ENCODE measurements at places on chromosomes 5 and 9.

DNA sequence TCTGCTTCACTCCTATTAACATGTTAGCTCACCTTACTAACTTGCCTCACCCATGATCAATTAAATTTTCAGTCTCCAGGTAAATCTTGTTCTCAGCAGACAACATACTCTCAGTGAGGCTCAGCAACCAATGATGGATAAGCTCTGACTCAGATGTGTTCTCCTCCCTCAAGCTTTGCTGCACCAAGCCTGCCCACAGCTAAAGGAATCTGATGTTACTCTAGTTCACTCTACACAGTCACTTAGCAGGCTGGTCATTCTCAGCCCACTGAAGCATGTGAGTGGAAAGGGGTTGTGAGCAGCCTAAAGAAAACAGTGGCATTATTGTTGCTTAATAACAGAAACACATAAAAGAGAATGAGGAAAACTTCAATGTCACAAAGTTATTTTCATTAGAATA, 37.3 kb upstream of the CTNND2 start:
- DNase-seq, result no peak

DNA sequence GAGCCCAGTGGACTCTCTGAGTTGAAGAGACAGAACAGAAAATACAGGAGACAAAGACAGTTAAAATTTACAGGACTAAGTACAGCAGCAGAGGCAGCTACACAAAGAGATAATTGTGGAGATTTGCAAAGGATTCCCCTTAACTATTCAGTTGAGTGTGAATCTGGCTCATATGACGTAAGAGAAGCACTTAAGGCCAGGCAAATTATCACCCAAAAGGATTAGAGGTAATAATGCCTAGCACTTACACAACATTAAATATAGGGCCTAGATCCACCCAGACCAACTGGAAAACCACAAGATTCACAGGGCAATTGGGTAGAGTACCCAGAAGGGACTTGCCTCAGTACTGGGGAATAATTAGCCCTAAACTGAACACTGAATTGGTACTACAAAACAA, 41.3 kb downstream of the ADAMTS6 start:
- DNase-seq, result no peak

DNA sequence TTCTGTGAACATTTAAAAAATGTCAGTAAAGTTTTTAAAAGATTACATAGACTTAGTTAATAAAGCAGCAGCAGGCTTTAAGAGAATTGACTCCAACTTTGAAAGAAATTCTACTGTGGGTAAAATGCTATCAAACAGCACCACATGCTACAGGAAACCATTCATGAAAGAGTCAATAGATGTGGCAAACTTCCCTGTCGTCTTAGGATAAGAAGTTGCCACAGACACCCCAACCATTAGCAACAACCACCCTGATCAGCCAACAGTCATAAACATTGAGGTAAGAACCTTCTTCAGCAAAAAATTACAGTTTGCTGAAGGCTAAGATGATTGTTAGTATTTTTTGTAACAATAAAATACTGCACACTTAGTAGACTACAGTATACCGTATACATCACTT, 278.2 kb downstream of the CSNK1G3 start:
- DNase-seq, result no peak

DNA sequence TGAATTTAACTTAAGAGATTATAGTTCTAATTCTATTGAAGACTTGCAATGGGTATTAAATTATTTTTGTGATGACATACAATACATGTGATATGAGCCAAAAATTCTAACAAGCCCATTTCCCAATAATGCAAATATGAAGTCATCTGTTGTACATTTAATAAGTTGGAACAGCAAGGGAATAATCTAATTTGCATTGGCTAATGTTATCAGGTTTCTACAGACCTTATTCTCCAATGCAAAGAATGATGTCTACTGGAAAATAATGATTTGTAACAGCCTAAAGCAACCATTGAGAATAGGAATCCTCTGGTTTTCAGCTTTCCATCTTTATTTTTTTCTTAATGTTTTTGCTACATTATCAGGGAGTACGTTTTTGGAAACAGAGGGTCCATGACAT, 89.1 kb upstream of the MINAR2 start:
- DNase-seq, result no peak

- no peak for DNase-seq
Observed at GRCh38 chr5:76162335-76162734, 79.2 kb downstream of the SV2C start.

GRCh38 chr9:127492616-127493015, 41.3 kb downstream of the LRSAM1 start:
- DNase-seq, result no peak

GRCh38 chr5:19240170-19240569, 747.8 kb downstream of the CDH18 start:
- DNase-seq, result peak; percentile 42

- no peak for DNase-seq
Observed at GRCh38 chr5:168187614-168188013, 103.8 kb upstream of the WWC1 start.

GRCh38 chr5:83472213-83472507, 616 bp downstream of the VCAN start:
- DNase-seq, result no peak

- no peak for DNase-seq
Observed at GRCh38 chr5:5158472-5158895, 18.4 kb downstream of the ADAMTS16 start.

DNA sequence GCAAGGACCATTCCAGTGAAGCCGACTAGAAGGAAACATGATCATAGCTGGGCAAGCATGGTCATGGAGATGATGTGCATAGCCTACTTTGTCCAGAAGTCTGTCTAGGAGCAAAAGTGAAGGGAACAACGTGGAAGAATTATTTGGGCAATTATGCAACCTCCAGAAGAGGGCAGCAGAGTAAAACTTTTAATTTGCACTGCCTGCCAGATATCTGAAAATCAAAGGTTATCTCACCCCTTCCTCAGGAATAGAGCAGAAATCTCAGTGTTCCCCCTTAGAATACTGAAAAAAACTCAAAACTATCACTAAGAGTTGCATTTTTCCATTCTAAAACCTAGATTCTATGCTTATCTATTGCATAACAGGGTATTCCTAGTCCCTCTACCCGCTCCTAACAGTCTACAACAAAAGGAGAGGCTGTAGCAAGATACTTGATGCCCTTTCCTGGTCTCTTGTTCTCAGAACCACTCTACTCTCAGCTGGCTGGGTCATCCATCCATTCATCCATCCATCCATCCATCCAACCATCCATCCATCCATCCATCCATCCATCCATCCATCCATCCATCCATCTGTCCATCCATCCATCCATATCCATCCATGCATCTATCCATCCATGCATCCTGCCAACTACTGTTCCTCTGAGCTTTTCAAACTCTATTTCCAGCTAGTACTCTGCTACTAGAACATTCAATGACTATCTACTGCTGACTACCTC, 8.4 kb upstream of the SETD9 start:
- no peak for DNase-seq

DNA sequence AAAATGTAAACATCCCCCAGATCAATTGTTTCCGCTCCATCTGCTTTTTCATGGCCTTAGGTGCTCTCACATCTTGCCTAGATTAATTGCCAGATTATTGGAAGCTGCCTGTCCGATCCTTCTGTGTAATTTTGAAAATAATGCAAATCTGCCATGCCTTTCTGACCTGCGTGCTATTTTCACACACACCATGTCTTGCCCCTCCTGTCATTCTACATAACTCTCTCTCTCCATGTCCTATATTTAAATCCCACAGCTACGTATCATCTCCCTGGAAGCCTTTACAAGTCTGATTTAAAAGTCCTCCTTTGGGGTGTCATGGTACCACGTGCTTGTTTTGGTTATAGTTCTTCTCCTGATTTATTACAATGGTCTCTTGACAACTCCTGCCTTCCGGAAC, 247.6 kb upstream of the ELAVL2 start:
- DNase-seq, result no peak

GRCh38 chr5:56624751-56625150, 190.6 kb upstream of the MAP3K1 start:
- DNase-seq, result no peak

DNA sequence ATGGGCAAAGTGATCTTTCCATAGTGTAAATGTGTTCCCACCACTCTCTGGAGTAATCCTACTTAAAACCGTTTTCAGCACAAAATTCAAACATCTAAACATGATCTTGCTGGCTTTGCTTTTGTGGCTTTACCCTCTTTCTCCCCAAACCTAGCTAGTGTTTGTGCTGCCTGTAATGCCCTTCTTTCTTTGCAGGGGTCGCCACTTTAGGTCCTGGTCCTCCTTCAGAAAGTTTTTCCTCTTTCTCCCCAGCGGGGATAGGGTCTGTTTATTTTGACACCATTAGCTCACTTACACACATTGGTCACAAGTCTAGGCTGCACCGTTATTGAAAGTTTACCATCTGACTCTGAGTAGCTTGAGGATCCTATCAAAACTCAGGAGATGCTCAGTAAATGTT, 736 bp upstream of the HSD17B4 start:
- DNase-seq, result no peak

- DNase-seq, result no peak
Observed at GRCh38 chr9:83062651-83063527, at the start of gene RASEF. RASEF (minus strand) TSS chr9:83063142; CDS start chr9:83062867, 275 bp downstream.

- no peak for DNase-seq
Observed at GRCh38 chr9:79395755-79396154, 176.0 kb upstream of the TLE4 start.

- peak; percentile 11 for DNase-seq
Observed at GRCh38 chr5:109053995-109054417, 306.3 kb downstream of the FER start.

DNA sequence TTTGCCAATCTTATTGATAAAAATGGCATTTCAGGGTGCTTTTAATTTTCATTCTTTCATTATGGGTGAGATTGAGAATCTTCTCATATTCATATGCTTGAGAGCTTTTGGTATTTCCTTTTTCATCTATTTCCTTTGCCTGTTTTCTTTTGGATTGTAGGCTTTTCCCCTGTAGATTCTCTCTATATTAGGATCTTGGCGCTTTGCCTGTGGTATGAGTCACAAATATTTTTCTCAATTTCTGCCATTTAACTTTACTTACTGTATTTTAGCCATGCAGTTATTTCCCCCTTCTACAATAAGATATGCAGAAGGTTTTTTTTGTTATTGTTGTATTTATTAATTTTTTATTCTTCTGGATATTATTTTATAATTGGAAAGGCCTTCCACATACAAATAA, 21.5 kb upstream of the KLF9 start:
- DNase-seq, result no peak

DNA sequence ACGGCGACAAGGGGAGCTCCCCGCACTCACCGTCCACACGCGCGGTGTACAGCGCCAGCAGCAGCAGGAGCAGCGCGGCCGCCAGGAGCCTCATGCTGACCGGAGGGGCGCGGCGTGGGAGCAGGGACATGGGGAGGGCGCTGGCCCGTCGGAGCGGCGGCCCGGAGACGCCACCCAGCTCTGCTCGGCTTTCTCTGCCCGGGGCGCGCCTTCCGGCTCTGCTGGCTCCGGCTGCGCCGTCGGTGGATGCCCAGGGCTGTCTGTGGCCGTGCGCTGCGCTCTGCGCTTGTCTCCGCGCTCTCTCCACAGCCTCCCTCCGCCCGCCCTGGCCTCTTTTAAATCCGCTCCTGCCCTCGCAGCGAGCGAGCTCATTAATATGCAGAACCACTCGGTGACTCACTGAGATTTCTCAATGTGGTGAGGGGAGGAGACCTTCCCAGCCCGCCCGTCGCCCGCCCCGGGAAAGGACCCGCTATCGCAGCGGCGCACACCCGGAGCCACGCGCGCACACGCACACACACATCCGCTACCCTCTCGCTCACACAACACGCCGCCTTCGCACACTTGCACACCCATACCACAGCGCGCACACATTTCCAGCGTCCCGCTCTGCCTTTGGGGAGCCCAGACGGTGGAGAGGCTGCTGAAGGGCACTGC, at the start of gene CXCL14:
Gene CXCL14, minus strand, starts transcription at position 307 of the 657 bp plus-strand sequence. Its CDS starts 213 bp downstream, at position 94.
- DNase-seq, result peak; percentile 18

DNA sequence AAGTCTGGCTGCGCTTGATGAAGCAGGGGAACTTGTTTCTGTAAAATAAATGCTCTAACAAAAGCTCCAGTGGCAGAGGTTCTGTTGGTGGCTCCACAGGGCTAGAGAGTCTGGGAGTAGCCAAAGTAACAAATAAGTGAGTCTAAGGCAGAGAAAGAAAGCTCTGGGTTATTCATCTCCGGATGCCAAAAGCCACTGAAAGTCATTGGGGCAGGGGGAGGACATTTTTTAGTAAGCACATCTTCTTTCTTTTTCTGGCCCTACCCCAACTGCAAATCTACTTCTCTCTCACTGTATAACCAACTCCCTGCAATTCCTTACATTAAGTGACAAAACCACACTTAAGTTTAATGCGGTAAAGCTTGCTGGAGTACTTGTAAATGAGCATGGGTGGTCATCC, 141.6 kb downstream of the INSYN2B start:
- no peak for DNase-seq

- no peak for DNase-seq
Observed at GRCh38 chr9:26308328-26308727, 584.3 kb downstream of the CAAP1 start.

GRCh38 chr9:20199111-20199510, 410.3 kb upstream of the SLC24A2 start:
- no peak for DNase-seq

GRCh38 chr5:141878186-141878710, at the start of gene PCDH1:
PCDH1 (minus strand) TSS chr5:141878410; CDS start chr5:141878262, 148 bp downstream.
- DNase-seq, result no peak

GRCh38 chr5:64165500-64166200, at the start of gene RNF180:
RNF180 (plus strand) TSS chr5:64165843; CDS start chr5:64200808, 34,965 bp downstream.
- DNase-seq, result no peak

- DNase-seq, result no peak
Observed at GRCh38 chr5:7828269-7828668, 22.7 kb downstream of the CFAP90 start.

GRCh38 chr5:144390133-144390532, 219.5 kb downstream of the KCTD16 start:
- no peak for DNase-seq

DNA sequence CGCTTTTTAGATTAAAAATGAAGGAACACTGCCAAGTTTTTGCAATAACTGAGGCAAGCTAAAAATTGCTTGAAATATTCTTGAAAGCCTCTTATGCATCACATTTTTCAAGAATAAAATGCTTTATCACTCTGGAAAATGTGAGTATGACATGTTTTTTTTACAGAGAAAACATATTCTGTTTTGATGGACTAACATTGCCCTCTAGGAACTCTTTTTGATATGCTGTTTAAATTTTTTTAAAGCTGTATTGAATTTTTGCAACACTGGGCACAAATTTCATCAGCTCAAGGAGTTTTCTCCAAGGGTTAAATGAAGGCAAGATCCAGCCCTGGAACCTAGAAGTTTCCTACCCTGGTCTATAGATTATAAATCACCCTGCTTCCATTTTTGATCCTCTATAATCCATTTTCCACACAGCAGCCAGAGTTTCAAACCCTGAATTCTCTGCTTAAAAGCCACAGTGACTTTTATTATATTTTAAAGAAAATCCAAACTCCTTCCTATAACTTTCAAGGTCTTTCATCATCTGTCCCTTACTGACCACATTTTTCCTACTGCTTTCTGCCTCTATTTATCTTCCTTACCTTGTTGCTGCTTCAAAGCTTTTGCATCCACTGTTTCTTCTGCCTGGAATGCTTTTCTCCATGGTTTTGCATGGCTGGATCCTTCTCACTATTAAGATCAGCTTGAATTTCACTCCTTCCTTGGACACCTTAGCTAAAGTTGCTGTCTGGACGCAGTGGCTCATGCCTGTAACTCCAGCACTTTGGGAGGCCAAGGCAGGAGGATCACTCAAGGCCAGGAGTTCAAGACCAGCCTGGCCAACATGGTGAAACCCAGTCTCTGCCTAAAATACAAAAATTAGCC, 60.9 kb downstream of the IL31RA start:
- DNase-seq, result no peak

- no peak for DNase-seq
Observed at GRCh38 chr5:177531209-177531940, 14.6 kb upstream of the DDX41 start.

Measured in non-pigmented ciliary epithelial cell (primary cell).